ENCODE measurements at places on chromosomes 7 and 10.

DNA sequence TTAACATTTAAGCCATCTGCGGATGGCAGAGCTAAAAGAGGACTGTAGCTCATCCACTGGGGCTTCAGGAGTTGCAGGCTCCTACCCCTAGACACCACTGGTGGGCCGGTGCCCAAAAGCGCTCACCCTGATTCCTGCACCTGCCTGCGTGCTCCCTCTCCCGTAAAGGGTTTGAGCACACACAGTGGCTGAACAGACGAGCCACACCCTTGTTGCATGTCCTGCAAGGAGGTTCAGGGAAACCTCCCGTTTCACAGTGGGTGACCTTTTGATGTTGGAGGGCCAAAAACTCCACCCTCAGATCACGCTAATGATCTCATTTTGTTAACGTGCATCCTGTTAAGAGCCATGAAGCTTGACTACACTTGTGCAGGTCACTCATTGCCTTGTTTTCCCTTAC is 37.9 kb downstream of the SYPL1 start:
- no peak for DNase-seq

- DNase-seq: no peak
Observed at GRCh38 chr10:46305079-46305818, 18.5 kb downstream of the ANTXRL start.

- DNase-seq: no peak
Observed at GRCh38 chr10:125538947-125539731, 143.8 kb downstream of the TEX36 start.

DNA sequence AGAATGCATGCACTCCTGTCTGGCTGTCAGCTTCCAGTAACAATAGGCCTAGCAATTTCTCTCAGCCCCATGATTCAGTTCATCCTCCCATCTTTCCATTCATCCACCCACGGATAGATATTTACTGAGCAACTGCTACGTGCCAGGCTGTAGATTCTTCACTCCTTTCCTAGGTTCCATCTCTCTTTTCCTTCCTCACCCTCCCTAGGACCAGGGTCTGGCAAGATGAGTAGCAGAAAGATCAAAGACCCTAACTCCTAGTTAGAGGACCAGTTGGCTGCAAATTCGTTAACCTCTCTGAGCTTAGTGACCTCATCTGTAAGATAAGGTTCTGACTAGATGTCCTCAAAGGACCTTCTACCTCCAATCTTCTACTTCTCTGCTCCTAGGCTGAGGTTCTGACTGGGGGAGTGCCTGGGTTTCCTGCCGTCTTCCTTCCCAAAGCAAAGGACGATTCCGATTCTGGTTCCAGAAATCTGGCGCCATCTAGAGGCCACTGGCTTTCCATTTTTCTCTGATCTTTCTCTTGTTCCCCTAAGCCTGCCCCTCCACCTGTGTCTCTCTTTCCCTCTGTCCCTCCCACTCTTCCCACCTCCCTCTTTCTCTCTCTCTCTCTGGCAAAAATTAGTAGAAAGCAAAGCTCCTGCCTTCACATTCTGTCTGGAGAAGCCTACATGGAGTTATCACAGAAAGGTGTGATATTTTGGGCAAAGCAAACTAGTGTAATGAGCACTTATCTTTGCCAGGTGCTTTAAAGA is 26.2 kb downstream of the TBATA start:
- peak; percentile 81 for DNase-seq

DNA sequence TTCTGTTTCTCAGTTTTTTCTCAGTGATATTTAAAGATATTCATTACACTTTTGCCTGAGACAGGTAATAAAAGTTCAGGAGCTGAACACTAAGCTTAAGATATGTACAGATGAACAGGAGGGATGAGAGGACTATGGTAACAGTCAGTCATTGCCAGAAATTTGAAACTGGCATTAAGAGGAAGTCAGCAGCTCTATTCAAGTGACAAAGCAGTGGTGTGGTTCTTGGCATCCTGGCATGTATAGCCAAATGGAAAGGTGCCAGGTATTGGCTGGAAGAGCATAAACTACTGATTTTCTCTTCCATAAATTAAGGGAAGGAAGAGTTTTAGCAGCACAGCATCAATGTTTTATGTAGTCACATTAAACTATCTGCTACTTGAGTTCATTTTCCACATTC is 22.7 kb downstream of the HOXA1 start:
- DNase-seq: peak; percentile 30

DNA sequence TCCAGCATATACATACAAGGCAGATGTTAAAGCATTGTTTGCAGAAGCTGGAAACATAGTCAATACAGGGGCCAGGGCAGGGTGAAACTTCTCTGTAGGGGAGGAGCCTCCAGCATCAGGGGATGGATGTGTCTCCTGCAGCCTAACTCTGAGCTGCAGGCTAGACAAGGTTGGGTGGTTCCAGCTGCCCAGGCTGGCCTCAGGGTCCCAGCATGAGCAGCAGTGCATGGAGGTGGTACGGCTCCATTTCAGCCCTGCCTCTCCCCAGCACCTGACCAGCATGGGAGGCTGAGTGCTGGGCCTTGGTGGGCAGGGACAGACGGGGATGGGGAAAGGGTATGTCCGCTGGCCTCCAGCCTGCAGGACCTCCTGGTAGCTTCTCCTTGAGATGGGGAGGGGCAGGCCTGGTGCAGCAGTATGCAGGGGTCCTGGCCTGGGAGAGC is 7.4 kb upstream of the TBRG4 start:
- no peak for DNase-seq

DNA sequence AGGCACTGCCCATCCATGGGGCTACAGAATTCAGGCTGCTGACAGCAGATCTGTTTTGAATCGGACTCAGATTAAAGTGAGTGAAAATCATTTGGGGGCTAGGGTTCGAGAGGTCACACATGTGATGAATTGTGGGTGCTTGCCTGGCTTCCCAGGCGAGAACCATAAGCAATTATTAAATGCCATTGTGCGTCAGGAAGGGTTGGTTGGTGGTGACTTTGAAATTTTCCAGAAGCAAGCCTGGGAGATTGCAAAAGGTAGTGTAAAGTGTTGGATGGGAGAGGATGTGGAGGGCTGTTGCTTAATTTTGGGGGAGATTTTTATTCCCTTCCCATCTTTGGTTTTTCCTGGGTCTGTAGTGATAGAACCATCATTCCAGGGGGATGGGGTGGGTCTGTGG is 34.6 kb downstream of the LRMDA start:
- no peak for DNase-seq

- no peak for DNase-seq
Observed at GRCh38 chr7:95485391-95486123, at the start of gene ASB4. Gene ASB4 (plus strand): TSS chr7:95485943. CDS start chr7:95485972, 29 bp downstream.

GRCh38 chr10:79412516-79412915 is 32.9 kb downstream of the ZCCHC24 start:
- no peak for DNase-seq

DNA sequence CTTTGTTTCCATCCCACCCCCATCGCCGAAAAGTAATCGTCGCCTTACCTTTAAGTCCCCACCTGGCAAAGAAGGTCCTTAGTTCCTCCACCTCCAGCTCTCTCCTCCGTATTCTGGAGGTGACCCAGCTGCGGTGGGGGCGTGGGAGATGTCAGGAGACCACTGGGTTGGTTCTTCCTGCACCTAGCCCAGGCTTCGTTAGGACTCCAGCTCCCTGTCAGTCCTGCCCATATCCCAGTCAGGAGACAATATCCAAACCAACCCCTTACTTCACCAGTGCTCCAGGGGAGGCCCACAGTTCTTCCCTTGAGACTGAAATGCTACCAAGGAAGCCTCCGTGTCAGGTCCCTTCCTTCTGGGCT is 693 bp downstream of the ADIRF start:
- no peak for DNase-seq

DNA sequence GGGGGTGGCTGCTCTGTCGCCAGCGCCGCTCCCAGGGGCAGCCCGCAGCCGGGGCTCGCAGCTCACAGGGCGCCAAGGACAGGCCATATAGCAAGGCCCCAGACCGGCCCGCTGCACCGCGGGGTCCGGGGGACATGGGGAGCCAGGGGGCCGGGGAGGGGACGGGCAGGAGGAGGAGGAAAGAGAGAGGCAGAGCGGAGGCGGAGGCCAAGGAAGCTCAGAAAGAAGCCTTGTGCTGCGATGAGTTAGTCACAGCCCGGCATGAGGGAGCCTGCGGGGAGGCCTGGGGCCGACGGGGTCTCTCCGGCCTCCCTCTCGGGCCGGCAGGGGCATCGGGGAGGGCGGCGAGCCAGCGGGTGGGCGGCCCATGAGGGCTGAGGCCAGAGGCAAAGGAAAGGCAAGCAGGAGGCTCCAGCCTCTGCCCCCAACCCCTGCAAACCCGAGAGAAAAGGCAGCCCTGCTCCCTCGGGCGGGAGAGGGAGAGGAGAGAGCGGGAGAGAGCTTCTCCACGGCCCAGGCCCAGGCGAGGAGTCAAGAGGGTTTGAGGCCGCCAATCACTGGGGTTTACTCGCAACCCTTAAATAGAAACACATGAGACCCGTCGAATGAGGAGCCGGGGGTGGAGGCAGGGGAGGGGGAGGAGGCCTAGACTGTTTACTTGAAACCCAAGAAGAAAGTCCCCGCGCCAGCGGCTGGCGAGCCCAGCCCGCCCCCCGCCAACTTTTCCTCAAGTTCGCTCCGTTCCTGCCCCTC is 167.9 kb downstream of the NEURL1 start:
- peak; percentile 35 for DNase-seq

GRCh38 chr7:46157931-46158330 is 236.9 kb upstream of the IGFBP3 start:
- DNase-seq: no peak

GRCh38 chr7:34091321-34091917 is 186.1 kb downstream of the BMPER start:
- peak; percentile 69 for DNase-seq

DNA sequence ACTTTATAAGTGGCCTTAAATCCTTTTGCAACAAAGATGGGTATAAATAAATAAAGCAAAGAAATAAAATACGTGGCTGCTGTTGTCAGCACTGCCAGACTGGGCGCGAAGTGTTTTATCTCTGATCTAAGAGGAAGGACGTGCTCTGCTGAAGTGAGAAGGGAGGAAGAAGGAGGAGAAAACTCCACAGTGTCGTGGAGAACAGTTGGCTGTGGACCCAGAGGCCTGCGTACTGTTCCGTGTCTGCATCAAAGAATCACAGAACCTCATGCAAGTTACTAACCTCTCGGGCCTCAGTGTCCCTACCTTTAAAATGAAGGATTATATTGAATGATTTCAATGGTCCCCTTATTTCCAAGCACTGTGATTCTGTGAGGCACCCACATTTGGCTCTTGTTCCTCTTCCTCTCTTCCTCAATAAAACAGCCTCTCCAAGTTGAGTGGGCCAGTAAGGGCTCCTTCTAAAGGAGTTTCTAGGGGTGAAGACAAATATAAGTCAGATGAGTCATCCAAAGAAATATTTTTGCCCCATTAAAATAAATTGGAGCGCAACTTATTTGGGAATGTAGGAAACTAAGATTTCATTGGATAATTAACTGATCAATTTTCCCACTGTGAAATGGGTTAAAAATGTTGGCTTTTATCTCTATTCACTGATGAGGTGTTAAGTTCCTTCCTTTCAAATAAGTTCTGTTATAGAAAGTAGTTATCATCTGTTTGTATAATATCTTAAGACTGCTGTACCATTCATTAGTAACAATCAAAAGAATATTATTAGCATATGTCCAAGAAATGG is 126.9 kb upstream of the EFCAB10 start:
- no peak for DNase-seq

GRCh38 chr7:43629857-43630256 is 46.9 kb downstream of the STK17A start:
- no peak for DNase-seq

- DNase-seq: peak; percentile 95
Observed at GRCh38 chr7:39589323-39590111, 23.3 kb downstream of the YAE1 start.

GRCh38 chr7:112869111-112869774 is 79.0 kb upstream of the TMEM168 start:
- peak; percentile 78 for DNase-seq

GRCh38 chr7:88789480-88790064 is 6.0 kb downstream of the TEX47 start:
- peak; percentile 27 for DNase-seq

GRCh38 chr7:95749044-95749443 is 23.3 kb upstream of the DYNC1I1 start:
- DNase-seq: no peak

- no peak for DNase-seq
Observed at GRCh38 chr7:38889872-38890432, 19.0 kb downstream of the VPS41 start.

GRCh38 chr10:93299606-93300287 is 182.4 kb downstream of the MYOF start:
- DNase-seq: no peak

GRCh38 chr10:6516929-6517284 is 63.2 kb downstream of the PRKCQ start:
- DNase-seq: no peak

- DNase-seq: peak; percentile 89
Observed at GRCh38 chr7:103148994-103149807, at the start of gene NAPEPLD. Gene NAPEPLD (minus strand): TSS chr7:103149099. CDS start chr7:103128776, 20,323 bp downstream.

DNA sequence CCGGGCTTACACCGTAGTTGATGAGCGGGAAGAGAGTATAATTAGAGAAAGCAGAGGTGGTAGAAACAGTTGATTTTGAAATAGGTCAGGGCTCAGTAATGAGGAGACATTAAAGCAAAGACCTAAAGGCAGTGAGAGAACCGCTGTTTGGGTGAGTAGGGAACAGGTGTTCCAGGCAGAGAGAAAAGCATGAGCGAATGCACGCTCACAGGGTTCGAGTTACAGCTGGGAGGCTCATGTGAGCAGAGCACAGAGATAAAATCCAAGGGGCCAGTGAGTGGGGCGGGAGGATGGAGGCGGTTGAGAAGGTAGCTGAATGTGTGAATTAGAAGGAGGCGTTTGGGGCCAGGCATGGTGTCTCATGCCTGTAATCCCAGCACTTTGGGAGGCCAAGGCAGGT is 39.9 kb downstream of the APBB1IP start:
- no peak for DNase-seq

DNA sequence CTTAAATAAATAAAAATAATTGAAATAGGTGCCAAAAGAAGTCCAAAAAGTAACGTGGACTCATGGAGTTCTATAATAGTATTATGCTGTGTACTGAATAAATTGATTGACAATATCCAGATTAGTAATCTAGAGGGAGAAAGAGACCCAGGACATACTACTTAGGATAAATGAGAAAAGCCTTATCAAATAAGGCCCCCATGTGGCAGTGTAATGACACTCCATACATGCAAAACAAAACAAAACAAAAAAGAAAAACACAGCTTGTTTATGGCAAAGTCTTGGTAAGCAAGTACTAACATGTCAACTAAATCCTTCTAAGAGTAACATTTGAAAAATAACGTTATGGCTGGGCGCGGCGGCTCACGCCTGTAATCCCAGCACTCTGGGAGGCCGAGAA is 3.6 kb upstream of the RUNDC3B start:
- DNase-seq: no peak

DNA sequence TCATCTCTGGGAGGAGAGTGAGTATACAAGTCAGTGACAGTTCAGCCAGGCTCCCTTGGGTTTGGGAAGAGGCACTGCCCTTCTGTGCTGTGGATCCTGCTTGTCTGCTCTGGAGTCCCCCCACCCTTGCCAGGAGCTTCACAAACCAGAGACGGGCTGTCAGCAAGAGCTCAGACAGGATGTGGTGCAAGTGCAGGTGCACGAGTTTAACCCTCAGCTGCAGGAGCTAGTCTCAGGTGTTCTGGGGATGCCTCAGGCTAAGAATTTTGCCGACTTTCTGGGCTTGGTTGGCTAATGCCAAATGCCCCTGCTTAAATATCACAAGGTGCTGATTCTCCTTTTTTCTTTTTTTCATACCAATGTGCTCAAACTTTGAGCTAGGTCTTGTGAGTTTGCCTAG is 22.3 kb downstream of the ZNF783 start:
- DNase-seq: no peak

Data from NB4 (cell line).